Muscle of arm (tissue), 14 donors: ENCODE measurements at places on chromosomes 5 and 9.

DNA sequence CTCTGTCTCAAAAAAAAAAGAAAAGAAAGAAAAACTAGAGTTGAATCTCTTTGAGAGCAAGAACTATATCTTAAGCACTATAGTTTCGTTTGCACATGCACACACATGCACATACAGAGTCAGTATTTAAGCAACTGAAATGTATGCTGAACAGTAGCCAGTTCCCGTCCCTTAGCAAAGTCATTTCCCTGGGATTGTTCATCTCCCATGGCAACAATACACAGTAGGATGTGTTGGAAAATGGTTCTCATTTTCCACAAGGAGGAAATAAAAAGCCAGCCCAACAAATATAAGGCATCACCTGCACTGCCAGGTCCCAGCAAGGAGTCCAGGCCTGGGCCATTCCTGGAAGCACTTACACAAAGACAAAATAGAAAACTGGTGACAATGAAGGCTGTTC lies 4.2 kb upstream of the ZNF346 start:
- peak; percentile 14 for DNase-seq

- no peak for DNase-seq
These were observed 72.6 kb downstream of the SMARCA2 start for GRCh38 chr9:2087500-2088313.

DNA sequence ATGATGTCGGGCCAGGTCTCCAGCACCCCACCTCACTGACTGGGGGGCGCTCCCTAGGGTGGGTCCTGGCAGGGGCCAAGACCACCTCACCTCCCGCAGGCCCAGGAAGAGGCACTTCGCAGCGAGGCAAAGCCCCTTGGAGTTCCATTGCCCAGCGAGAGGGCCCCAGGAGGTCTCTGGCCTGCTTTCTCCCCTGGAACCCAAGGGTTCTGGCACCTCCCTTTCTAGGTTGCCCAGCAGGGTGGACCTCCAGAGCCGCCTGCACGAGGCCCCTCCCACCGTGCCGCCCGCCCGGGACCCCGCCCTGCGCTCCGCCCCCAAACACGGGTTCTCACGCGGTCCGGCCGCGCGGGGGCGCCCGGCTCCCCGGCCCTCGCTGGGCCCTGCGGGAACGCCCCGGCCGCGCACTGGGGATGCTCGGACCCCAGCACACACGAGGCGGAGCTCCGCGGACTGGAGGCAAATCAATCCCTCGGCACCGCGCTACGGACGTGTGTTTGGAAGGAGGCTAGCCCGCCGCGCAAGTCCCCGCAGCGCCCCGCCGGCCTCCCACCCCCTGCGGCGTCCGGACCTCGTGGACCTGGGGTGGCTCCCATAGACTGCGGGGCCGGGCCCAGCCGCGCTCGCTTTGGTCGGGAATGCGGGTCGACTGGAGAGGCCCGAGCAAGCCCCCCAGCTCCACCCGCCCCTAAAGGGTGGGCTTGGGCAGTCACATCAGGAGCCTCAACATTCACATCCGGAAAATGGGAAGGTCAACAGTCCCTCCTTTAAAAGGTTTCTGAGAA lies 99.5 kb upstream of the LMX1B start:
- DNase-seq, result no peak

- DNase-seq, result no peak
These were observed 16.1 kb downstream of the ZNF608 start for GRCh38 chr5:124730381-124730780.

DNA sequence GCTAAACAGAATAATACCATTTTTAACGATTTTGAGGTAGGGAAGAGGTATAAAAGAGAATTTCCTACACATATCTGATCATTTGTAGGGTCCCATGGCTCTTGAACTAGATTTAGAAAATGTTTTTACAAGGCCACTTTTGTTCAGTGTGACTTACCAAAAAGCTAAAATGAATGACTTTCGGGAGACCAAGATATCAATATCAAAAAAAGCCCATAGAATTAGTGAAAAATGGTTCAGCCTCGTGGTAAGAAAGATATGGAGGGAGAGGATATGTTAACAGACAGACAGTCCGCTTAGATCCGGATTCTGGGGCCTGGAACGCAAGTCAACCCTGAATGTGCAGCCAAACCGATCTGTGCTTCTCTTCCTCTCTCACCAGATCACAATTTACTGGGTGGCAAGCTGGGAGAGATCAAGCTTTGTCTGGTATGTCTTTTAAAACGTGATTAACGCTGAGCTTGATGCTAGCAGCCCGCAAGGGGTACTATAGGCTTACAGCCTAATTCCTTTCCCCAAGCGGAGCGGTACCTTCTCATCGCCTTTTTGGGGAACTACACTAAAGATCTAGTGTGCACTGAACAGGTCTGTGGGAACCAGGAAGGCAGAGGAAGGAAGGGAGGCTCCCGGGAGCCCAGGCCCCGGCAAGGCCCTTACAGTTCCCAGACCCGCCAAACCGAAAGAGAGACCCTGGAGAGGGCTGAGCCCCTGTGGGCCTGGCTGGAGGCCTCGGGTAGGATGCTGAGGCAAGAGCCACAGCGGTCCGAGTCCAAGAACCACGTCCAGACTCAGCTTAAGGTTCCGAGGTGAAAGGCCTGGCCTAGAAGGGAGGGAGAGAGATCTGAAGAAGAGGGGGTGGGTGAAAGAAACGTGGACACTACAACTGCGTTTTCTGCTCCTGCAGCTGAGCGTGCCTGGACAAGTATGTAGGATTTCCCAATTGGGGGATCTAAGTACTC lies 2.9 kb downstream of the NR2F1-AS1 start:
- DNase-seq, result no peak

DNA sequence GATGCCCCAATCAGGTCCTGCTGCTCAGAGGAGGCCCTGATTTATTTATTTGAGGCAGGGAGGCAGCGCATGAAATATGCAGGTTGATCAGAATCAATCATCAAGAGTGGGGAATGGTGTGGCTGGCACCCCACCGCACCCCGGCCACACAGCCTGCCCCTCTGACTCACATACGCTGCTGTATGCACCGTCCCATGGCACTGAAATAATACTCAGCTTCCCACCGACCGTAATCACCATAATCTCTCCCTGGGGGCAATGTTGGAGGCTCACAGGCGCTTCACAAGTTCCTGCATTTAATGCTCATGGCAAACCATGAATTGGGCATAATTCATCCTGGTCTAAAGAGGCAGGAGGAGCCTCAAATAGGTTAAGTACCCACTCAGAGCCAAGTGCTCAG lies 141.2 kb upstream of the TBC1D2 start:
- no peak for DNase-seq

DNA sequence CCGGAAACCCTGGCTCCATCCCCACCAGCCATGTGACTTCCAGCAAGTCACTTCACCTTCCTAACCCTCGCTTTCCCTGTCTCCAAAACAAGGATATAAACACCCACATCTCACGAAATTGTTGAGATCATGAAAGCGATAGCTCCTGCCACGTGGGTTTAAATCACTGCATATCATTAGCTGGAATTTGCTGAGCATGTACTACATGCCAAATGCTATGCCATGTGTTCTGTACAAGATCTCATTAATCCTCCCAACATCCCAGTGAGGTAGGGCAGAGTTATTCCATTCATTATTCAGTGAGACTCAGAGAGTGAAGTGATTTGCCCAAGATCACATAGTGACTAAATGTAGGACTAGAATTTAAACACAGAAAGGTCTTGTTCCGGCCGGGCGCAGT lies 29.2 kb upstream of the HRH2 start:
- DNase-seq, result no peak

DNA sequence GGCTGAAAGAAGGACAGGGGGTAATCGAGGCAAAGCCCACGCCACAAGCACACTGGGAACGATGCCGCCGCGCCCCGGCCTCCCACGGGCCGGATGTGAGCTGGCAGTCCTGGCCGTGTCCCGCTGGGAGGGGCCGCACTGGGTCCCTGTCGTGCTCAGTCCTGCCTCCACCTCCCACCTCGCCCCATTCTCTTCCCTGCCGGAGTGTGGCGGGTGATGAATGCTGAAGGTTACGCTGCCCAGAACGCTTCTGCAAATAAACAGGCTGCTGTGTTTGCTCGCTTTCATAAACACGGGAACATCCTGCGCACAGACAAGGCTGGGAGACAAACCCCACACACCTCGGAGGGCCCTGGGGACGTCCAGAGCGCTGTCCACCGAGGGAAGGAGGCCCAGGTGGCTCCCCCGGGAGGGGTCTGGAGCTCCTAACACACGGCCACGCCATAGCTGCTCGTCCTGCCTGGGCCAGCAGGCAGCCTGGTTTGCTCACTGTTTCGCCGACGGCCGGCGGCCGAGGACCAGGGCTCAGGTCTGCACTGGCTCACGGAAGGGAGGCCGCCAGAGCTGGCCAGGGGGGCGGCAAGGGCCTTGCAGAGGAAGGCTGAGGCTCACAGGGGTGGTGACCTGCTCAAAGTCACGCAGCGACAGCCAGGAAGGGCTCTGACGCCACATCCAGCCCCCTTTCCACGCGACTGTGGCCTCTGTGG lies 2.3 kb downstream of the DNLZ start:
- no peak for DNase-seq

DNA sequence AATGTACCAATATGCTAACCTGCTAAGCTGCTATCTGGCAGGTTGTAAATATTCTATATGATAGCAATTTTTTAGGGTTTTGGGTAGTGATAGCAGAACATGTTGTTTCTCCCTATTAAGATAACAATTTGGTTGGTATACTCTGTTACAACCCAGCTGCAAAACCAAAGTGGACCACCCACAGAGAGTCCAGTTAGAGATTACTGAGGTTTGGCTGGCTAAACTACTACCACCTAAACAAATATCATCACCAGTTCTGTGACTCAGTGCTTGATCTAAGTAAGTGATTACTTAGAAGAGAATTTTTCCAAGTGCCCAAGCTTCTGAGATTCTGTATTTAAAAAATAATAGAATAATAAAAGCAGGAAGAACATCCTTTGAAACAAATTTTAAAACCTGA lies 72.3 kb downstream of the XRCC4 start:
- no peak for DNase-seq

DNA sequence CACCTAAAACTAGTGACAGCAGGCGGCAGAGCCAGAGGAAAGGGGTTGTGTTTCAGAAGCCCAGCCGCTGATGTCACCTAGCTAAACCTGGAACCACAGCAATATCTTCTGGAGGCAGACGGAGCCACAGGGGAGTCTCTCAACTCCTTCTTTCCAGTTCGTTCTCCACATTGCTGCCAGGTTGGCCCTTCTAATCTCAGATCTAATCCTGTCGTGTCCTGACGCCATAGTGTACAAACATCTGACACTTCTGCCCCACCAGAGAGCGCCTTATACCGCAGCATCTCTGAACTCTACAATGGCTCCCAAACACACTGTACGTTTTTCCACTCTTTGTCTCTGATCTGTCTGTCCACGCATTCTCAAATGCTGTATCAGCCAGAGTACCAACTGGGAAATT lies 240.0 kb downstream of the SMARCA2 start:
- DNase-seq, result no peak

DNA sequence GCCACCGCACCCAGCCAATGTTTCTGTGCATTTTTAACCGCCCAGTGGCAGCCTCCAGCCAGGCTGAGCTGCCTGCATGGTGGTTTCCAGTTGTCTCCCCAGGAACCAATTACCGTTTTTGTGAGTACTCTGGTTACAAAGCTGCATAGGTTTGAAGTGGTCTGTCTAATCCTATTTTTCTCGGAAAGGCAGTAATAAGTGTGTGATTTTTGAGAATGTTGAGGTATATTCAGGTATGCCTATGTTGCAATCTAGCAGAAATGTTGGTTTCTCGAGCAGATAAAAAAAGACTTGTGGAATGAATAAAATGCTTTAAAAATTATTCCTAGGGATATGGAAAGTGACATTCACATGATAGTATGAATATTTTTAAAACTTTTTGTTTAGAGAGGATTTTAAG lies 41.5 kb upstream of the ANKH start:
- no peak for DNase-seq

DNA sequence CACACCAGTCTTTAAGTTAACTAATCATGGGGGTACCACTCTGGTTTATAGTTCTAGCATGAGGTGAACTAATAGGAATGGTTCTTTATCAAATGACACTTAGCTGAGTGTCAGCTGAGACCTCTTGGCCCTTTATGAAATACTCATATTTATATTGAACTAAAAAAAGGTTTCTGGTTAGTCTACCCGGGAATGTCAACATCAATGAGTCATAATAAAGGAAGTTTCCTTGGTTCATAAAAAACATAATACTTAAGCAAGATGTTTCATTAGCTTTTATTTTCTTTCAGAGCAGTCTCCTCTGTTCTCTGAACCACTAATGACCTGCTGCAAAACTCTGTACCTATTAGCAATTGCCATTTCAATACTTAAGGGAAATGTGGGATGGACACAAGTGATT lies 13.7 kb downstream of the DAB2 start:
- DNase-seq, result no peak

GRCh38 chr5:160616712-160617497 lies 195.2 kb downstream of the PTTG1 start:
- DNase-seq, result no peak

GRCh38 chr9:100602342-100602801 lies 24.5 kb downstream of the CAVIN4 start:
- DNase-seq, result no peak

DNA sequence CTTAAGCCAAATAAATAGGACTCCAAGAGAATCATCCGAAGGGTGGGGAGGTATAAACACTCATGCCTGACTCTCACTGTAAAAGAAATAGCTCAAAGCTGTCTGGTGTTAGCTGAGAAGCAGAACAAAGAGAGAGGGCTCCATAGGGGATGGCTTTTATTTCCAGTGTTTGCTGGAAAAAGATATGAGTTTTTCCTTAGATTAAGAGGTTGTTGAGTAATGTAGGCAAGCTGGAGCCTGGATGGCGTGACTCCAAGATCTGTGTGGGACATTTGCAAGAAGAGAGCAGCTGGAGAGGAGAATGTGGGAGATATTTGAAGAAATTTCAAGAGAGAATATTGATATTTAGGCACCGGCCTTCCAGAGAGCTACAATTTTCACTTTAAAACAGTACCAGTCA lies 793.7 kb upstream of the RGMB start:
- DNase-seq, result peak; percentile 59

GRCh38 chr9:3548648-3549047 lies 22.8 kb upstream of the RFX3 start:
- no peak for DNase-seq

DNA sequence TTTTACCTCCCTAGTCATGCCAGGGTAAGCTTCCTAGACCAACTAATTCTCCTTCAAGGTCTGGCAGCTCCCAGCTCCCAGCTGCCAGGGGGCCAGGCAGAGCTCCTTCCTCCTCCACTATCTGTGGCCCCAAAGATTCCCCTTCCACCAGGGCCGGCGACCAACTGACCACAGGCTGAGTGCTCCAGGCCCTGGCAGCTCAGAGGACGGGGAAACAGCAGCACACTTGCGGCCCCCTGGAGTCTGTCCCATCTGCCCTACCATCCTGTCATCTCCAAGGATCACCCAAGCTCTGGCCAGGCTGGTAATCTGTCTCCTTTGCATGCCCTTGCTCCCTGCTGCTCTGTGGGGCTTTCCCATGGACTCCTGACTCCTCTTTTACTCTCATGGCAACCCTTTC lies 31.2 kb upstream of the BASP1 start:
- DNase-seq, result no peak
